Left lung (tissue), 14 donors: ENCODE measurements at places on chromosomes 1 and 21. TPM values are rescaled to one million over a fixed set of nuclear protein-coding genes. Genes with fewer than 3 reads are reported as not detected.

FALEC gene
- total RNA-seq = not detected

CD1E gene
- 0.47 TPM for total RNA-seq

FAAH gene
- 25.8 TPM for total RNA-seq

RBP7 gene
- total RNA-seq = 2.0 TPM

PPCS gene
- 60.0 TPM for total RNA-seq

PGLYRP3 gene
- total RNA-seq = not detected

ERG gene
- 27.6 TPM for total RNA-seq

OR2L8 gene
- total RNA-seq = not detected

ZNF683 gene
- total RNA-seq = 0.47 TPM

- no peak for DNase-seq
These were observed 5.7 kb downstream of the TMEM50A start for GRCh38 chr1:25343872-25344271.

GRCh38 chr1:63731117-63732043, 42.4 kb upstream of the ROR1 start:
- DNase-seq = peak; percentile 37

GRCh38 chr1:85275701-85276214, 674 bp downstream of the BCL10 start:
- no peak for DNase-seq

- DNase-seq = peak; percentile 10
These were observed 76.4 kb upstream of the ZBTB18 start for GRCh38 chr1:243974451-243975292.

- DNase-seq = no peak
These were observed 71.7 kb upstream of the TMPRSS2 start for GRCh38 chr21:41579692-41580091.

DNA sequence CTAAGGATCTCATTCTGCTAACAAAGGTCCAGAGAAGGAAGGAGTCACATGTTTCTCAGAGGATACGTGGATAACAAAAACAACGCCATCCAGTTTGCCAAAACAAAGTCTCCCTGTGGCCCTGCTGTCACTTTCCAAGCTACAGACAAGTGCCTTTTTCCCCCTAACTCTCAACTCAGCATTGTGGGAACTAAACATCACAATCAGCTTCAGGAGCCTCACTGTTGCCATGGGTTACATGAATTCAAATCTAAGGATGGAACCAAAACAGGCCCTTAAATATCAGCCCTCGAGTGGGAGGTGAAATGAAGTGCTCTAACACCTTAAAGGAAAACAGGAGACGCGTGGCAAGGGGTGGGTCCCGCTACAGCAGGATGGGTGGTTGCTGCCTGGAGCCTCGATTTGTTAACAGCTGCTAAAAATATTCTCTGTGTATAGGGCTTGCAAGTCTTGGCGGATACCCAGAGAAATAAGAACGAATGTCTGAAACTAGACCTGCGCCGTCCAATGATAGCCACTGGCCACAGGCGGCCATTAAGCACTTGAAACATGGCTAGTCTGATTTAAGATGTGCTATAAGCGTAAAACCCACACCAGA, 66.4 kb upstream of the SOD1 start:
- DNase-seq = no peak

GRCh38 chr1:57195436-57195941, 228.4 kb downstream of the DAB1 start:
- no peak for DNase-seq

DNA sequence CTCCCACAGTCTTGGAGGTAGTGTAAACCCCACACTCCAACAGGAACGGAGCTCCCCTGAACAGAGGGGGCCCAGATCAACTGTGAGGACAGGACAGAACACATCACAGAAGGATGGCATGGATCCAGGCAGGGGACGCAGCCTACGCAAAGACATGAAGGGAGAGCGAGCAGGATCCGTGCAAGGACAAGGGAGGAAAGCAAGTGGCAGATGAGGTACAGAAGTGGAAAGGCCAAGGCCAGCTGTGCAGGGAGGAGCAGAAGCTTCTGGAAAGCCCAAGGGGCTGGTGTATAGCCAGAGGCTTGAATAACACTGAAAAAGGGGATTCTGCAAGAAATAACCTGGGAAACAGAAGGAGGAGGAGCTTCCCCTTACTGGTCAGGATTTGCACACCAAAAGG, 81.2 kb downstream of the SIPA1L2 start:
- no peak for DNase-seq

- DNase-seq = no peak
These were observed 62.8 kb upstream of the PRRC2C start for GRCh38 chr1:171422511-171422910.

DNA sequence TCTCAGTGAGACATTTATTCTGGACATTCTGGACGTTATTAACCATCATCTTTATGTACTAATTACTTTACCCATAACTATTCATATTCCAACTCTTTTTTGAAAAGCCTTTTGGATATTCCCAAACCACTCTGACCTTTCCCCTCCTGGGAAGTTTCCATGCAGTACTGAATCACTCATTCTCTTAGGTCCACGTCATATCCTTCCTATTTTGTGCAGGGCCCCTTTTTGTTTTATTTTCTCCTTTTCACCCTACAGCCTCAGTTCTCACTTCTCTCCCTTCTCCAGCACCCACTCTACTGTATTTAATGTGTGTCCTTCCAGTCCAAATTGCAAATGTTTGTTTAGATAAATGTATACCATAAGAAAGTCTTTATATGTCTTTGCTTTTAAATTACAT, 16.4 kb upstream of the ATP1A1 start:
- no peak for DNase-seq

- DNase-seq = no peak
These were observed 8.9 kb upstream of the ZNF326 start for GRCh38 chr1:89986020-89986419.

DNA sequence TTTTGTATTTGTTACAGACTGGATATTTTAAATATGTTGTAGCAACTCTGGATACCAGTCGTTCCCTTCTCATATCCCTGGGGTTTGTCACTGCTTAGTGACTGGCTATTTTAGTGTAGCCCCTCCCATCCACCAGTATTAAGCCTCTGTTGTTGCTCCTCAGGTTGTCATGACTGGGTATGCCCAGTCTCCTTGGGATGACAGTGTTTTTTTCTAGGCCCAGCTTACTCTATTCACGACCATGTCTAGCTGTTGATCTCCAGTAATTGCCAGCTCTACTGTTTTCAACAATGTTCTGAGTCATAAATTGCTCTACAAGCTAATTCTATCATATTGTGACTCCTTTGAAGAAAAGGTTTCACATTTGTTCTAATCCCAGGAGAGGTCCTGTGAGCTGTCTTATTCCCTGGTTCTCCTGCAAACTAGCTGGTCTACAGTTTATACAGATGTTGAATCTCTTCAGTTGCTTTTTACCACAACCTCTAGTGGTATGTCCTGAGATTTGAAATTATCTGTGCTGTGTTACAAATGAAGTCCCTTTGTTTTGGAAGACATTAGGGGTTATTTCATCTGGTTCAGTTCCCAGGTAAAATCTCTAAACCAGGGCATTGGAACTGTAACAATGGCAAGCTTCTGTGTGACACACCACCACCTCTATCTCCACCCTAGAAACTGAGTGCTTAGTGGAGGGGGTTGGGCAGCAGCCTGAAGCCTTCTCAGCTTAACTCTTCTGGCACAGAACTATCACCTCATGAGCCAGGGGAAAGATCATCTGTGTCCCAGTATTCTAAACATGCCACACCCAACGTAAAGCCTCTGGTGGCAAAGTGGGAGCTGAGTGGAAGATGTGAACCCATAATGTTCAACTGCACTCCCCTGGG, 124.6 kb downstream of the TRIM33 start:
- DNase-seq = no peak

GRCh38 chr1:168437821-168438220, 106.0 kb downstream of the XCL2 start:
- DNase-seq = no peak

GRCh38 chr1:228206582-228207351, 1.1 kb upstream of the OBSCN start:
- no peak for DNase-seq

- DNase-seq = no peak
These were observed 160.5 kb downstream of the LRRC40 start for GRCh38 chr1:70044832-70045231.

GRCh38 chr1:177915641-177916040, 54.2 kb downstream of the SEC16B start:
- no peak for DNase-seq

DNA sequence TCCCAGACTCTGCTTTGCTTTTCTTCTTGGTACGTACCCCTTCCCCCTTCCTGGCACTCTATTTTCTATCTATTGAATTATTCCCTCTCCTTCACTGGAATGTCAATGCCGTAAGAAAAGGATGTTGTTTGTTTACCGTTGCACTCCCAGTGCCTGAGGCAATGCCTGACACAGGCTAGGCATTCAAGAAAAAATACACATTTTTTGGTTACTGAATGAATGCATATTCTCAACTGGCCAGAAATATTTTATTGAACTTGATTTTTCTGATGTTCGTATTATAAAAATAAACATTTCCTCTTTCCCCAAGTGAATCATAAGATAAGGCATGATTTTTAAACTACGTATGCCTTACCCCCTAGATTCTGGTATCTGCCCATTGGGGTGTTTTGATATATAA, 41.2 kb downstream of the GNG12 start:
- no peak for DNase-seq

DNA sequence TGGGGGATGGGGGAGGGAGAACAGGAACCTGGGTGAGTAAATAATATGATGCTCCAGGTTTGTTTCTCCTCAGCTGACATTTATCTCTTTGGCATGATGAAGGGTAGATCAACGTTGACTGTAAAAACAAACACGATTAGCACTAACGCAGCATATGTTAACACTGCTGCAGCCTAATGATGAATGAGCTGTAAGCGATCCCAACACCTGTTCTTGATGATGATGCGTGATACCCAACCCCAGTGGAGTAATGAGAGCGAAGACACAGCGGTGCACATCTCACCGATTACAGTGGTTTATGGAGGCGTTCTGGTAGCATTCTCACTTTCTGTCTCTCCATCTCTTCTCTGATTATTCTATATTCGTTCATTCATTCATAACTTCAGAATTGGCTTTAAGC, 640.4 kb downstream of the USP25 start:
- no peak for DNase-seq

- DNase-seq = no peak
These were observed 252.8 kb downstream of the FOXD2 start for GRCh38 chr1:47690341-47691250.

DNA sequence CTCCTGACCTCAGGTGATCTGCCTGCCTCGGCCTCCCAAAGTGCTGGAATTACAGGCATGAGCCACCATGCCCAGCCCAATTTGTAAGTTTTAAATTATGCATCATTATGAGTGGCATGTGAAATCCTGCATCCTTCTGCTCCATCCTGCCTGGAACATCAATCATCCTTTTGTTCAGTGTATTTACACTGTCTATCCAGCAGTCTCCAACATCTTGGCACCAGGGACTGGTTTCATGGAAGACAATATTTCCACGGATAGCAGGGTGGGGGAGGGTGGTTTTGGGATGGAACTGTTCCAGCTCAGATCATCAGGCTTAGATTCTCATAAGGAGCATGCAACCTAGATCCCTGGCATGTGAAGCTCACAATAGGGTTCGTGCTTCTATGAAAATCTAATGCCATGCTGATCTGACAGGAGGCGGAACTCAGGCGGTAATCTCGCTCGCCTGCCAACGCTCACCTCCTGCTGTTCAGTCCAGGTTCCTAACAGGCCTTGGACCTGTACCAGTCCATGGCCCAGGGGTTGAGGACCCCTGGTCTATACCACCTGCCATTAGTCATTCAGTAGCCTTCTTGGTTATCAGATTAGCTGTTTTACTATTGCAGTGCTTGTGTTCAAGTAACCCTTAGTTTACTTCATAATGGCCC, 22.2 kb upstream of the TCEA3 start:
- no peak for DNase-seq

DNA sequence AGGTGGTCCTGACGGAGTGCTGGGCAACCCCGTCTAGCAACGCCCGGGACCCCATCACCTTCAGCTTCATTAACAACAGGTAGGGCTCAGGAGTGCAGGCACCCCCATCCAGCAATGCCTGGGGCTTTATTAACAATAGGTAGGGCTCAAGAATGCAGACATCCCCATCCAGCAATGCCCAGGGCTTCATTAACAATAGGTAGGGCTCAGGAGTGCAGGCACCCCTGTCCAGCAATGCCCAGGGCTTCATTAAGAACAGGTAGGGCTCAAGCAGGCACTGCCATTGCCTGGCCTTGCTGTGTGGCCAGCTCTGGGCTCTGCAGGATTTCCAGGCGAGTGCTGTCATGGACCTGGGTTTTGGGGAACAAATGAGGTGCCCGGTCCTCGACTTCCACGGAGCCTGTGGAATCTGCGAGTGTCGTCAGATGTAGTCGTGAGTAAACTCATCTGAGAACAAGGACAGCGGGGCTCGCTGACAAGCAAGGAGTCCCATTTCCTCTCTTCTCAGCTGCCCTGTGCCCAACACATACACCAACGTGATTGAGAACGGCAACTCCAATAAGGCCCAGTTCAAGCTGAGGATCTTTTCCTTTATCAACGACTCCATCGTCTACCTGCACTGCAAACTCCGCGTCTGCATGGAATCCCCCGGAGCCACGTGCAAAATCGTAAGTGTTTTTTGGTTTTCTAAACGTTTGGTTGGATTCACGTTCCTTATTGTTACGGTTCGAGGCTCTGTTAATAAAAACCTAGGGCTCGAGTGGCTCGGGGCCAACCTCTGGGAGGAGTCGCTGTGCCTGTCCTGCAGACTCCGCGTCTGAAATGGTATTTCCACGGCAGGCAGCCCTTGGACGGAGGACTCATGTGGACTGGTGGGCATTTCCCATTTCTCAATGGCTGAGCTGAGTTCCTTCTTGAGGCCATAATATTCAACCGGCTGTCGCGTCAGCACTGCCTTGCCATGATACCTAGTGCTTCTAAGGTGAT, 56.3 kb downstream of the UMODL1 start:
- no peak for DNase-seq

DNA sequence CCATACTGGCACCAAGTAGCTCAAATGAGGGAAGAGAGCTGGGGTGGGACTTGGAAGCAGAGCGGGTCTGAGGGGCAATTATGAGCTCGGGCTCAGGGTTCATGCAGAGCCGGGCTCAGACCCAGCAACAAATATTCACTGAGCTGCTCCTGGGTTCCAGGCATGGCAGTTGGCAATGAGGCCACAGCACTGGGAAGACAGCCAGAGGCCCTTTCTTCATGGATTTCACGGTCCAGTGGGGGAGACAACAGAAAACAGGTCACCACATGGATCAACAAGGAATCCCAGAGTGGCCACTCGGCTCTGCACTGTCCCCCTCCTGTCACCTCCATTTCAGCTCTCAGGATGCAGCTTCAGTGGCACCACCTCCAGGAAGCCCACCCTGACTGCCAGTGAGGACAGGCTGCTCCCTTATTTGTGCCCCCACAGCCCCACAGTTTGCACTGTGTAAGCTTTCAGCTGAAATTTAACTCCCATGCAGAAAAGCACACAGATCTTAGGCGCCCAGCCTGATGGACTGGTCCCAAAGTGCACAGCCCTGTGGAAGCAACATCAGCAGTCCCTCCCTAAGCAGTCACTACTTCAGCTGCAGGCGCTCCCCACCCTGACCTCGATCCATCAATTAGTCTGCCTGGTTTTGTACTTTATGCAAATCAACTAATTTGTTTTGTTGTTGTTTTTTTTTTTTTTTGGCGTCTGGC, 22.4 kb downstream of the ARHGEF19 start:
- no peak for DNase-seq
